NCI-H1930 (cell line): ENCODE measurements at places on chromosomes 4 and X.

GRCh38 chrX:128928636-128929035, 594.7 kb downstream of the SMARCA1 start:
- DNase-seq, result no peak

GRCh38 chr4:137641544-137641943, 109.2 kb upstream of the PCDH18 start:
- no peak for DNase-seq

DNA sequence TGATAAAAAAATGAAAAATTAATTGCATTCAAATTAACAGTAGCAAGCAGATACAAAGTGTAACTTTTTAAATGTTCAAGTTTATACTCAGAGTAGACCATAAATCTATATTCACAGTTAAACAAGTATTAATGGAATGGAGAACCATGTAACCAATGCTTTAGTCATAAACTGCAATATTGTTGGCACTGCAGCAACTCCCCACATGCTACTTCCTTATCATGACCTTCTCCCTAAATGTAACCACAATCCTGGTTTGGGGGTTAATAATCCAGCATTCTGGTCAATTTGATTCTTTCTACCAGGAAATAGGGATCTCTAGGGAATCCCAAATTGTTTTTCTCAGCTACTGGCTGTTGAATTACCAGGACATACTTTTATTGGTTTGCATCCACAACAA, 223.9 kb upstream of the DCAF8L1 start:
- DNase-seq, result no peak

DNA sequence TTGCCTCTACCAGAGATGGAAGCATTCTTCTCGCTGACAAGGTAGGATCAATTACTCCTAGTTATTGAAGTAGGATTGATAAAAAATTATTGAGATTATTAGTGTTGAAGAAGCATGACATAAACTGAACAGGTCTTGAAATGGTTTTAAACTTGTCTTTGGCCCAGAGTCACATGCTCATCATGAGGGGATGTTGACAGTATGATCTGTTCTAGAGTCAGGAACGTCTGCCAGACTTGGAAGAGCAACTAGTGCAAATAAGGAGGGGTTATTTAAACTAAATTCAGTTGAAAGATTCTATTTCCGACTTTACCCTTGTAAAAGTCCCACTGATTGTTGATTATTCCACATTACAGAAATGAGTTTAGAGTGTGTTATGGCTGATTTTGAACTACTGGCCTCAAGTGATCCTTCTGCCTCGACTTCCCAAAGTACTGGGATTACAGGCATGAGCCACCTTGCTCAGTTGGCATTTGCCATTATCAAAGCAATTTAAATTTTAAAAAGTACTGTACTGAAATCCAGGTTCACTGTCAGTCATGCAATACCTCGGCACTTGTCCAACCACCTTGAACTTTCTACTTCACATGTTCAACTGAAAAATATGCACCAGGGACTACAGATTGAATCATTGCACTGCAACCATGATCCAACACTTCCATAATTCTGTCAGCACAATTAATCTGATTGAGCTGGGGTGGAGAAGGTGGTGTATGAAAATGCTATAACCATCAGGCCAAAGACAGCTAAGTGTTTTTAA, 19.7 kb downstream of the FABP2 start:
- DNase-seq, result no peak

DNA sequence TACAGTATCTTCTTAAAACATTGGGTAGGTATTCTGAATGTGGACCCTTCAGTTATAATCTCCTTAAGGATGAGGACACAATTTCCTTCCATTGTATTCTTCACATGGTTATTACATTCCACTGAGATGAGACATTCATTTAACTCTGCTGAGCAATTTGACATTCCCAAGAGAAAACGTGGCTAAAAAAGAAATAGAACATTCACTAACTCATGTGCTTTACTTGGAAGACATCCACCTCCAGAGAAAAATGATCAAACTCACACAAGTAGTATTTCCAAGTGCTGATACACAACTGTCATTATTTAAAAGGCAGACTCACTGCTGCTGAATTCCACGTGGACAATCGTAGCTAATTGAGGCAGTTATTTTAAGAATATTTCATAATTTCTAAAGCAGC, 227.9 kb upstream of the ANKRD50 start:
- DNase-seq, result no peak

- DNase-seq, result peak; percentile 1
These were observed 85.5 kb downstream of the STARD8 start for GRCh38 chrX:68732906-68733493.

DNA sequence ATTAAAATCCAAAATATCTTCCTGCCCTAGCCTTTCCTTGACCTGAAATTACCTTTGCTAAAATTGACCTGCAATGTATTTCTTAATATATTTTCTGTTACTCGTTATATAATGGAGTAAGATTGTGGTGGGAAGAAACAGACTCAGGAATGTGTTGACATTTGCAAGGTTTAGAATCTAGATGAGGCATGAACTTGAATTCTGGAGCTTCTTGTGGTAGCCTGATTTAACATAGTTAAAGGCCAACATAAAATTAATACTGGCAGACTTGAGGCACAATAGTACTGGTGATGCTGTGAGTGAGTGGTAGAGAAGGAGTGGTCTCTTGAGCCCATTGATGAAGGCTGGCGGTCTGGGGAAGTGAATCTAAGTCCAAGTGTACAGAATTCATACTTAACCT, 197.9 kb upstream of the SPRY1 start:
- DNase-seq, result no peak

DNA sequence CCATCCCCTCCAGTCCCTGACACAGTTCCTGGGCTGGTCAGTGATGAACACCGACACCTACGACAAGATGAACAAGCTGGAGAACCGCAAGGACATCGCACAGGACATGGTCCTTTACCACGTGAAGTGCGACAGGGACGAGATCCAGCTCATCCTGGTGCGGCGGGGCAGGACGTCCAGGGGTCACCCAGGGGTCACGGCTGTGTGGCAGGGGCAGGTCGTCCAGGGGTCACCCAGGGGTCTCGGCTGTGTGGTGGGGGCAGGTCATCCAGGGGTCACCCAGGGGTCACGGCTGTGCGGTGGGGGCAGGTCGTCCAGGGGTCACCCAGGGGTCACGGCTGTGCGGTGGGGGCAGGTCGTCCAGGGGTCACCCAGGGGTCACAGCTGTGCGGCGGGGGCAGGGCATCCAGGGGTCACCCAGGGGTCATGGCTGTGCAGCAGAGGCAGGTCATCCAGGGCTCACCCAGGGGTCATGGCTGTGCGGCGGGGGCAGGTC, 16.7 kb downstream of the ATP5ME start:
- no peak for DNase-seq

- no peak for DNase-seq
These were observed 22.4 kb upstream of the ADH4 start for GRCh38 chr4:99166544-99166943.

DNA sequence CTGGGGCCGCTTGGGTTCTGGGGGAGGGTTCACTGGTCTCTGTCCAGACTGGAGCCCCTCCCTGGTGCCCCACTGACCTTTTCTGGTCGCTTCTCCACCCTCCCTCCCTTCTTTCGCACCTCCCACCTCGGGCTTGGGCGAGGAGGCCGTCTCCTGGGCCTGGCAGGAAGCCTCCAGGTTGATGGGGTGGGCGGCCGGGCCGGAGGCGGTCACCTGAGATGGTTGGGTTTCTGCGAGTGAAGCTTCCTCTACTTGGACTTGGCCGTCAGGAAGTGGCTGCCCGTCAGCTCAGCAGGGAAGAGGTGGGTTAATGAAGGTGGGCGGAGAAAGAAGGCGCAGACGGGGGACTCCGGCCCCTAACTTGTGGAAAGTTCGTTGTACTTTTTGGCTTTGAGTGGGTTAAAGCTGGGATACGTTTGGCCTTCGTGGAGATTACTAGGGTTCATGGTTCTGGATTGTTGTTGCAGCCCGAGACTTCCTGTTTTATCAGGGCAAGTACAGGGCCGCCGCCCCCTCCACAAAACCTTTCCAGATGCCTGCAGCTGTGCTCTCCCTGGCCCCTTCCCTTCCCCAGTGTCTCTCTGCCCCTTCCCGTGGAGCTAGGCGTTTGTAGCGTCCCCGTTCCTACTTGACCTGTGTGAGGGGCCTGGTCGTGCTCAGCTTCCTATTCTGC, 1.2 kb downstream of the AKAP17A start:
- DNase-seq, result no peak

DNA sequence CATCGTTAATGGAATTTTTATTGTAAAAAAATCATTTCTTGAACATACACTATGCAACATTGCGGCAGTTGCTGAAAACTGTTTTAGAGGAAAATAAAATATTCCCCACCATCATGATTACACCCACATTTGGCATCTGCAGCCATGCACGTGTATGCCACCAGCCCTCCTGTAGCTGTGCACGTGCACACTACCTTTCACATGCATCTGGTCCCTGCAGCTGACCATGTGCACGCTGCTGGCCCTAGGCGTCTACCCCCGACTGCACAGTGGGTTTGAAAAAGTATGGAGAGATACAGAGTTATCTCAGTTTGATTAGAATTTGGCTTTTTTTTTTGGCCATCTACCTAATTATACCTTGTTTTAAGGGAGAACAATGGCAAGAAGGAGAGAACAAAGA, 569.8 kb upstream of the IGFBP7 start:
- DNase-seq, result no peak

DNA sequence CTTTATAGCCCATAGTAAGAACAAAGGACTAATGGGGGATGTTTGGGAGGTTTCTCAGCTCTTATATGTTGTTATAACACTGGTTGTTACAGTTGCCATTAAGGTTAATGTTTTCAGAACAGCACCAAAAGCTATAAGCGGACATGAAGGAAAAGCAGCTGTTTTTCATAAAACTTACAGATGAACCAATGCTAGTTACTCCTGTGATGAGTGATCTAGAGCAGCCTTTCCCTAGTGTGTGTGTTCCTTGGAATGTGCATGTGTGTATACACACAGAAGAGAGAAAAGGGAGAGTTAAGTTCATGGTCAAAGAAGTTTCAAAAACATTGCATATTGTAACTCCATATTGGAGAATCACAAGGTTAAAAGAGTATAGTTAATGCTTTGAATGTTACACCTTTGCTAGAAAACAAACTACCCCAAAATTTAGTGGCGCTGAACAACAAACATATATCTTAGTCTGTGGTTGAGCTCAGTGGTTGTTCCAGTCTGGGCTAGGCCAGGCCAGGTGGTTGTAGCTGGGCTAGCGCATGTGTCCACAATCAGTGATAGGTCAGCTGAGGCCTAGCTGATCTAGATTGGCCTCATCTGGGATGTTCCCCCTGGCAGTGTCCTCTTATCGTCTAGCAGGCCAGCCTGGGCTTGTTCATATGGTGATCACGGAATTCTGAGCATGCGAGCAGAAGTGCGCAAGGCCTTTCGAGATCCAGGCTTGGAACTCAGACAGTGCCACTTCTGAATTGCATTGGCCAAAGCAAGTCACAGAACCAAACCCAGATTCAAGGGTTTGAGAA, 151.0 kb downstream of the NHS start:
- DNase-seq, result no peak

GRCh38 chr4:7767526-7767925, 172.1 kb downstream of the AFAP1 start:
- DNase-seq, result no peak

- DNase-seq, result no peak
These were observed 9.6 kb upstream of the MRPL1 start for GRCh38 chr4:77852892-77853495.

GRCh38 chrX:49291615-49292337, 11.7 kb upstream of the GAGE10 start:
- DNase-seq, result peak; percentile 23

DNA sequence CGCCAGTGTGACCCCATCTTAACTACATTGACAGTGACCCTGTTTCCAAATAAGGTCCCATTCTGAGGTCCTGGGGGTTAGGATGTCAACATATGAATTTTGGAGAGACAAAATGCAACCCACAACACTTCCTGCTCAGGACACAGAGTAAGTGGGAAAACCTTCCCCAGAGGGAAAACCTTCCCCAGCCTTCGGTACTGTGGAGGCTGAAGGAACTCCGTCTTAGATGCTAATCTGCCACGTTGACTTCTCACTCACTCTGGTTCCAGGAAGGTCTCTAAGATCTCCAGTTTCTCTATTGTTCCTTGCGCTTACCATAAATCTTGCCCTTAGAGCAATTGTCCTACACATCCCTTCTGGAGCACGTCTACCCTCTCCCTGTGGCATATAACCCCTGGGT, 29.7 kb upstream of the HMX1 start:
- no peak for DNase-seq

GRCh38 chrX:114390251-114390796, 193.6 kb upstream of the HTR2C start:
- DNase-seq, result no peak

- DNase-seq, result no peak
These were observed 10.5 kb downstream of the NKX3-2 start for GRCh38 chr4:13533670-13534343.

- DNase-seq, result no peak
These were observed 4.8 kb upstream of the SYNPO2 start for GRCh38 chr4:118883861-118884260.

DNA sequence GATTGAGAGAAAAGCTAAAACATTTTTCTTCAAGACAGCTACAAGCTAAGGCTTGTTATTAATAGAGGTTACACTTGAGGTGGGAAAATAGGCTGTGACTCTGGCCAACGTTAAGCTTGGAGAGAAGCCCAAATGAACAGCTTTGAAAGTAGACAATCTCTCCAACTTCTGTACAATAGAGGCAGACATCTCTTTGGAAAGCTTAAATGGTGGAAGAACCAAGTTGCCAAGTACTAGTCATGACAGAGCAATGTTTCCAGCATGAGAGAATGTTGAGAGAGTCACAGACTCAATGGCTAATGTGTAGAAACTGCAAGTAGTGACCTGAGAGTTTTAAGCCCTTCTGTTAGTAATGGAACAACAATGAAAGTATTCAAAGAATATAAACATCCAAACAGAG, 298.1 kb downstream of the INPP4B start:
- no peak for DNase-seq

GRCh38 chr4:6608758-6609414, 31.6 kb upstream of the MRFAP1 start:
- DNase-seq, result no peak

DNA sequence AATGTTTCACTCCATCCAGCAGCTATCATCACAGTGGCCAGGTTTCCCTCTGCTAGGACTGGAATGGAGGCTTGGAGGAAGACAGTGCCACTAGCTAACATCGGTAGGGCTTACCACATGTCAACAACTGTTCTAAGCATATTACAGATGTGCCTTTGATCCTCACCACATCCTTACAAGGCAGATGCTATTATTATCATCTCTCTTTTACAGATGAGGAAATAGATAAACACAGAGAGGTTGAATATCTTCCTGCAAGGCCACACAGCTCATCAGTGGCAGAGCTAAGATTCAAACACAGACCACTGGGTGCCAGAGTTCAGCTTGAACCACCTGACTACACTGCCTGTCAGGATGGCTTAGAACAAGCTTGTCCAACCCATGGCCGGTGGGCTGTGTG, 47.4 kb downstream of the MAMLD1 start:
- DNase-seq, result no peak

DNA sequence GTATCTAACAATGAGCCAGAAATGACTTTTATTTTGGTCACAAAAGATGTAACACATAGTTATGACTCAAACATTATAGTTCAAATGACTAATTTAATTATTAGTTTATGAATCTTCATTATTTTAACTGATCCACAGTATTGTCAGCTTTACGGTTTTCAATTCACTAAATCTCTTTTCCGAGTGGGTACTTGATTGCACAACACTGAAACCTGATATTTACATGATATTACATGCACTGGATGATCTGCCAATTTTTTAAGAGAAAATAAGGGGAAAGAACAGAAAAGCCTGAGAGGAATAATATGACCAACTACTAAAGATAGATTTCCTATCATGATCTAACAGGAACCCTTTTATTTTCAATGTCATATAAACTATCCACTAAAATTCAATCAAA, 1446.0 kb downstream of the FSTL5 start:
- DNase-seq, result no peak

GRCh38 chrX:10636337-10636736, 16.0 kb upstream of the MID1 start:
- DNase-seq, result peak; percentile 8
